ENCODE measurements at places on chromosomes 3 and 15.

DNA sequence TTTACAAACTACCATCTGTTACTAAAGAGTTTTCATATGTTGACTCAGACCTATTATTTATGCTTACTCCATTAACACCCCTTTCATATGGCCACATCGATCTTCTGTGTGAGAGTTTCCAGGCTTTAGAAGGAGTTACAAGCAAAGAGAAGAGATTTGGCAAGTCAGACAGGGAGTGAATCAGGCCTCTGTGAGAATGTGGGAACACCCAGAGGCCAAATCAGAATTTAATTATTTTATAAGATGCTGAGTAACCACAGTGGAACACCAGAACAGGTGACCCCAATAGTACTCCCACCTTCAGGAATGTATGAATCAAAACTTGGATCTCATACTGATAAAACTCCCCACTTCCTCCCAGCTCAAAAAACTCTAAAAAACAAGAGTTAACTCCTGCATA, 42.0 kb downstream of the IFT57 start:
- DNase-seq, result peak; percentile 50

DNA sequence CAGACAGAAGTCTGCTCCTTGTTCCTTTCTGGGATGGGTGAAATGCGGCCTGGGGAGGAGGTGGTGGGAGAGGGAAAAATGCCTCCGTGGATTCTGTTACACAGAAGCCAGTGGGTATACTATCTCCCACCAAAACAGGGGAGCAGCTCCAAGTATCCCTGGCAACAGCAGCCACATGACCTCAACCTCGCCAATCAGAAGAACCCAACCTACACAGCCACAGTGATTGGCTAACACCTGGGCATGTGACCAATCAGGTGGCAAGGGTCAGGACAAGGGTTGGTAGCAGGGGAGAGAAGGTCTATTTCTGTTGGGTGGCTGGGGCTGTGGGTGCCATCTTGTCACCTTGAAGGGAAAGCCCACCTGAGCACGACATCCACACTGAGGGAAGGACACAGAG, 9.1 kb upstream of the ACAD9 start:
- no peak for DNase-seq

DNA sequence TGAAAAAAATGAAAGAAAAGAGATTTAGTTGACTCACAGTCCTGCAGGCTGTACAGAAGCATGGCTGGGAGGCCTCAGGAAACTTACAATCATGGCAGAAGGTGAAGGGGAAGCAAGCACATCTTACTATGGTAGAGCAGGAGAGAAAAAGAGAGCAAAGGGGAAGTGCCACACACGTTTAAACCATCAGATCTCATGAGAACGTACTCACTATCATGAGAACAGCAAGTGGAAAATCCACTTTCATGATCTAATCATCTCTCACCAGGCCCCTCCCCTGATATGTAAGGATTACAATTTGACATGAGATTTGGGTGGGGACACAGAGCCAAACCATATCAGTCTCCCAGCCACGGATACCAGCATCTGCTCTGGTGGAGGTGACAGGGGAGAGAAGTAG, 50.8 kb upstream of the CPOX start:
- DNase-seq, result no peak

GRCh38 chr15:64490598-64491259, 30.4 kb downstream of the ZNF609 start:
- DNase-seq, result no peak

- DNase-seq, result no peak
Measured at GRCh38 chr15:76994496-76994895, 430 bp upstream of the PSTPIP1 start.

DNA sequence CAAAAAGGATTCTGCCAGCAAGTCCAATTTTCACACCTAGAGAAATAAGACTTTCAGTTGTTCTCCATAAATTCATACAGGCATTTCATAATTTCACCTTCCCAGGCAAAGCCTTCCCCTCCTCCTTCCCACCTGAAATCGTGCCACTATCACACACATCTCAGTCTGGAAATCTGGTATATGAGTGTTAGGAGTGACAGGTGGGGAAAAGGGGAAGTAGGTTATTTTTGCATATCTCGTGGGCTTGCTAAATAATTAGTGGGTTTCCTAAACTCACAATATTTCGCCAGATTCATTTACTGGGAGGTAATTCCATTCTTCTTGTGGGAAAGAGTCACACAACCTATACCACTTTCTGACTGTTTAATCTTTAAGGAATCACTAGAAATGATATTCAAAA, 7.4 kb downstream of the ALDH1A2 start:
- DNase-seq, result no peak

DNA sequence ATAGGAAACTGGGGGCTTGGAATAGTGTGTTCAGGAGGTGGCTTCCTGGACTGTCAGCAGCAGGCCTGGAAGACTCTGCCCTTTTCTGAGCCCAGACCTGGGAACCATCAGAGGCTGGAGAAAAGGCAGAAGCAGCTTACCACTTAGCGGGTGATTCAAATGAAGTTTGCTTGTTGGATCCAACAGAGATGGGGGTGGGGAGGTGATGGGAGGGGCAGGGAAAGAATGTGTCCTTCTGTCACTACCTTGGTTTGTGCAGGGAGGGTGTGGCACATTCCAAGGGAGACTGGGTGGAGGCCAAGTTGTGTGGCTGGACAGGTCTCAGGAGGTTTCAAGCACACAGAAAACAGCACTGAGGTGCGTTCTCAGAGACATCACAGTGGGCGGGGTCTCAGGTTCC, 58.8 kb downstream of the TRAK1 start:
- DNase-seq, result no peak

- no peak for DNase-seq
Measured at GRCh38 chr3:133996996-133997395, 32.7 kb downstream of the SLCO2A1 start.

DNA sequence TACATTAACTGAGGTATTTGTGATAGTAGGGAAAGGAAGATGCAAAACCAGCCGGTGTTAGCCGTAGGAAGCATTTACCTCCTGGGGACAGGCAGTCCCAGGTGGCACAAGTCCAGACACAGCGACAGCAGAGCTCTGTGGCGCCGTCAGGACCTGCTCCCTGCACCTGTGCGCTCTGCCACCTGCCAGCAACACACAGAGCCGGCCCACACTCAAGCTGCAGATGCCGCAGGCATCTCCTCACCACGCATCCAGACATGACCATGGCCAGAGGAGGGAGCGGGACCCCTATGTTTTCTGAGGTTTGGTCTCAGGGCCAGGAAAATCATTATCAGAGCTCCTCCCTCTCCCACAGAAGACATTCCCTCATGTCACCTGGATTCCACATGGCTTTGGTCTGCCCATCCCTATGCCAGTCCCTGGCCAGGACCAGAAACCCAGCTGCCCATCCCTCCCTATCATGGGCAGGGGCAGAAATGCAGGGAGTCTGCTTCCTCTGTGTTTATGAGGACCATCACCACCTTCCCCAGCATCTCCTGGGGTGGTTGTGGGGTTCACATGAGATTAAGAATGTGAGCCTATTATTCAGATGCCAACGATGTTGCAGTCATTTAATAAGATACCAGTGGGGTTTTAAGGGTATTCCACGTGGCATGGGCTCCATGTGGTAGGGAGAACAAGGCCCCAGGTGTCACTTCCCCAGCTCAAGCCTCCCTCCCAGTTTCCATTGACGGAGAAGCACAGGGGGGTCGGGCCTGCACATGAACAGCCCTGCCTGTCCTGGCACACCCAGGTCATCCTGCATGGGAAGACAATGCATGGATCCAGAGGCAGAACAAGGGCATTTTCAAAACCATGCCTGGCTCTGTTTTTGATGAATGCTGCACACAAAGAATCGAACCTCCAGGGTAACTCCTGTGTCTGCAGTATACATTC, 251.1 kb downstream of the OCA2 start:
- DNase-seq, result no peak

DNA sequence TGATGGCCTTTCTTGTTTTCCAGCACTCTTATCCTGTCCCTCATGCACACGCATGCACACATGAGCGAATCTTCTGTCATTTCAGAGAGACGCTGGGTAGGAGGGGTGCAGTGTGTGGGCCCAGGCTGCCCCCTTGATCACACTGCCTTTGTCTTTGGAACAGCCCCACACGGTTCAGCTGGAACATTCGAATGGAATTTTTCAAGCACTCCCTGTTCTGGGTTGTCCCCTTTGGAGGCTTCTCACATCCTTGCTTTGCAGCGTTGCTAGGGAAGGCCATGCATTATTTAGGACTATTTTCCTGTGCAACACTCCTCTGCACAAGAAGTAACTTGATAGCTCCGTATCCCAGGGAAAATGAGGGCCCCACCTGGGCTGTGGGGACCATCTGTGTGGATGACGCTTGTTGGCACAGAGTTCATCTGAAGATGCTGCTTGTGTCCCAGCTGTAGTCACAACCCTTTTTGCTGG, 78.4 kb downstream of the SPSB4 start:
- DNase-seq, result no peak

DNA sequence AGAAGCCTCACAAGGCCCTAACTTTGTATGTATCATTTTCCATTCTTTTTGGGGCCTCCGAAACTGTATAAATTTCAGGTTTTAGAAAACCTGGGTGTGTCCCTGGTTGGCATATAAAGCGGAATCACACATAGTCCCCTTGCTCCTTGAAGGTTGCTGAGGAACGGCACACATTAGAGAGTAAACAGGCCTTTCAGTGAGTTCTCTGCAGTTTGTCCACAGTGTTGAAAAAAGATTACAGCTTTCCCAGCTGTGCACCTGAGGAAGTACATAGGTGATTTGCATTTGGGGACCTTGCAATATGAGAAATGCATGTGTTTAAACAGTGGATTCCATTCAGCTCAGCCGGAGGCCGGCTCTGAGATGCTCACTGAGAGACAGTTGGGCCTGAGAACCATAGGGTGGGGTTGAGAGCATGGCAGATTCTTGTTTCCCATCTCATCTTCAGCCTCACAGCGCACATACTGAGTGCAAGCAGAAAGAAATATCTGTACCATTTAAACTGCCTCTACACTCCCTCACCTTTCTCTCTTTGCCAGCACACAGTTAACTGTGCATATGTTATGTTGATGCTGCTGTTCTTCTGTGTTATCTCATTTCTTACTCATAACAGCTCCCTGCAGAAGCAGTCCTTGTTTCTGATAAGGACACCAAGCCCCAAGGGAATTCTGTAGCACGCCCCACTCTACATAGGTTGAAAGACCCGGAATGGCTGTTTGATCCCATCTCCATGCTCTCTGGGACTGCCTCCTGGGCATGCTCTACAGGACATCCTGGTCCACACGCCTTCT, 60.4 kb downstream of the BOC start:
- DNase-seq, result no peak

- DNase-seq, result peak; percentile 2
Measured at GRCh38 chr3:174295306-174296092, 563.6 kb upstream of the NAALADL2 start.

DNA sequence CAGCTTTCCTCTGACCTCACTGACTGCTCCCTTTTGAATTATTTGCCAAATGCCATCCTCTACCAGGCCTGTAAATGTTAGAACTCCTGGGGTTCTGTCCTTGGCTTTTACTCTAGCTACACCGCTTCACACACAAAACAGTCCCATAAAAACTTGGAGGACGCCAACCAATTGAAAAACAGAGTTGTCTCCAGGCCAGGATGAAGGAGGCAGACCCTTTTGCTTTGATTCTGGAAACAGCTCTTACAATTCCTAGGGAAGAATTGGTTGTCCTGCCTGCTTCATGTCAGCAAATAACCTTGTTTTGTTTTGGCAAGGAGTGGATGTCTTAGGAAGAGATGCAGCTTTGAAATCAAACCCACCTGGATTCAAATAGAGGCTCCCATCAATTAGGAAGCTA, 375.5 kb downstream of the UNC13C start:
- no peak for DNase-seq

DNA sequence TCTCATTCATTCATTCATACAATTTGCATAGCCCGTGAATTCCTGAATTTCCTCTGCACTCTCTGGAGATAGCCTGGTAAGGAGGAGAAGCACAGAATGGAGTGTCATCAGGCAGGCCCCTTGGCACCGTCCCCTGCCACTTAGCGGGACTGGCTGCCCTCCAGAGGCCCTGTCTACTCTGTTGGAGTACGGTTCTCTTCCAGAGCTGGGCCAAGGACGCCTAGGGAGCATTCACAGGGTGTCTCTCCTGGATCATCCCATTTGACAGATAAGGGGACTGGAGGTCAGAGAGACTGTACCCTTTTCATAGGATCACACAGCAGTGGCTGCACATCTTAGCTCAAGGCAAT, 48.0 kb downstream of the PTH1R start:
- no peak for DNase-seq

DNA sequence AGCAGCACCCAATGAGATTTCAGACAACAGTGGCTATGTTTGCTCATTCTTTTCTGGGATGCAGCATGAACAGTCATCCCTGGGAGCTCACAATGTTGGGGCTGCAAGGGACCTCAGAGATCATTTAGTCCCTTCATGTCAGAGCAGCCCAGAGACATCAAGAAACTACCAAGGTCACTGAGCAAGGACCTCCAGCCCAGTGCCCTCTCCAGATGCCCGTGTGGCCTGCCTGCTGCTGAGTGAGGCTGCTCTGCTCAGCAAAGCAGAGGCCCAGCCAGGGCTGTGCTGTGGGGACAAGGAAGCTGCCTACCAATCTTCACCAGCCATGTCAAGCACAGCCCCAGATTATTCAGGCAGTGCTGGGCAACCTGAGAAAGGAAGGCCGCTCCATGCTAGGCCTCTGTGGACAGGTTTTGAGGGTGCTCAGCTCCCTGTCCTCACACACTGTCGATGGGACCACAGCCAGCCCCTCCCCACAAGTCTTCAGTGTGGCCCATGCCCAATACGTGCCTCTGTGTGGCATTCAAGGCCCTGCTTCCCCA, 99.7 kb downstream of the DAPK2 start:
- DNase-seq, result no peak

GRCh38 chr3:168325684-168326083, 230.0 kb upstream of the GOLIM4 start:
- DNase-seq, result no peak

- DNase-seq, result peak; percentile 71
Measured at GRCh38 chr3:21979706-21980105, 228.7 kb upstream of the ZNF385D start.

- peak; percentile 71 for DNase-seq
Measured at GRCh38 chr3:73868688-73869315, 244.1 kb upstream of the PDZRN3 start.

- no peak for DNase-seq
Measured at GRCh38 chr3:51845129-51845528, 16.3 kb upstream of the IQCF2 start.

- DNase-seq, result no peak
Measured at GRCh38 chr3:52268036-52268435, 10.4 kb downstream of the WDR82 start.

- DNase-seq, result no peak
Measured at GRCh38 chr3:38549486-38549885, 53.3 kb downstream of the EXOG start.
